ENCODE measurements at places on chromosomes 2 and 18.
A peak's percentile ranks its signal among the peaks of the same experiment; 100 is the strongest.

DNA sequence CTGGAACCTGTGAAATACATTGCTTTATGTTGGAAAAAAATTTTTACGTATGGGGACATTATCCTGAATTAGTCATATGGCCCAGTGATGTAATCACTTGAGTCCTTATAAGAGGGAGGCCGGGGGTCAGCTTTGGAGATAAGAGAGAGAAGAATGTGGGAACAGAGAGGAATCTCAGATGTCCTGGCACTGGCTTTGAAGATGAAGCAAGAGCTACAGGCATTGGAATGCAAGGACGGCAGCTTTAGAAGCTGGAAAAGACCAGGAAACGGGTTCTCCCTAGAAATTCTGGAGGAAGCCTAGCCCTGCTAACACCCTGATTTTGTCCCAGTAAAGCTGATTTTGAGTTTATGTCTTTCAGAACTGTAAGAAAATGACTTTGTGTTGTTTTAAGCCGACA lies 1129.9 kb upstream of the GYPC start:
- DNase-seq, result no peak

DNA sequence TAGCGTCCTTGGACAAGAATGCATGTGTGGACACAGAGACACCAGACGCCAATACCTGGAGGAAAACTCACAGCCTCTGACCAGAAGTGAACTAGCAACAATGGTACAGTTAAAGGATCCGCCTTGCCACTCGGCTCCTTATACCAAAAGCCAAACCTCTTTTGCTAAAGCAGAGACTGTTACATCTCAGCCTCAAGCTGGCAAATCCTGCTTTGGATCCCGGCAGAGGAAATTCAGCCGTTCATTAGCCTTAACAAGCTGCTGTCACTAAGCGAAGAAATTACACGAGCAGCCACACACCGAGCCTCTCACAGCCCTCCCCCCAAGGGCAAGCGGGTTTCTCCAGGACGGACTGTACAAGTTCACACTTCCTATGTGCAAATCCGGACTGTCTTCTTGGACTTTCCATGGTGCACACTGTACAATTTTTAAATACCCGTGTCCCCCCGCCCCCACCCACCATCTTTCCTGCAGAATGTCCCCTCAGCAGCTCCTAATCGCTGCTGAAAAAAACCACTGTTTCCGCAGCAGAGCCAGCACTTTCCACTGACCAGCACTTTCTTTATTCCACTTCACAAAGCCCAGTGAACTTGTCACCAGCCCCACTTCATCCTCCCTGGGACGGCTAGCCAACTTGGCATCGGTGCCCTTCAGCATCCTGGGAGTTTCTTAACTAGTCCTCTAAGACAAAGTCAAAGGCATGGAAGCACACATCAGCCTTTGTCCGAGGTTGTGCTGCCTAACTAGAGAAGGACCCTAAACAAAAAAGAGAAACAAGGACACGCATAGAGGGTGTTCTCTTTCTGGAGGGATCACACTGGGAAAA lies 1.5 kb downstream of the KLF7 start:
- peak; percentile 75 for DNase-seq

DNA sequence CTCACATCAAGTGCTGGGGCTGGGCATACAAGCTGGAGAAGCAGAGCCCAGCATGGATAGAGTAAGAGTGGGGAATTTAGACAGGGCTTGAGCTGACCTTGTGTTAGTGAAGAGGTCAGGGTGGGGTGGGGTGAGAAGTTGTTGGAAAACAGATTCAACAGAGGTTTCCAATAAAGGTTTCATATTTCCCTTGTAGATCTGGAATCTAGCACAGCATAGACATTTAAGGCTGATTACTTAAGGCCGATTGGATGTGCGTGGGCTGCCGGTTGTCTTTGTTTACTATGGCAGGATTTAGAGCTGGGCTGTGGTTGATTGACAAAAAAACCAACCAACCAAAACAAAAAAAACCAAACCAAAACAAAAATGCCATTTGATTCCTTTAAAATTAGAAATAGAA lies 114.9 kb upstream of the SEC11C start:
- DNase-seq, result no peak

DNA sequence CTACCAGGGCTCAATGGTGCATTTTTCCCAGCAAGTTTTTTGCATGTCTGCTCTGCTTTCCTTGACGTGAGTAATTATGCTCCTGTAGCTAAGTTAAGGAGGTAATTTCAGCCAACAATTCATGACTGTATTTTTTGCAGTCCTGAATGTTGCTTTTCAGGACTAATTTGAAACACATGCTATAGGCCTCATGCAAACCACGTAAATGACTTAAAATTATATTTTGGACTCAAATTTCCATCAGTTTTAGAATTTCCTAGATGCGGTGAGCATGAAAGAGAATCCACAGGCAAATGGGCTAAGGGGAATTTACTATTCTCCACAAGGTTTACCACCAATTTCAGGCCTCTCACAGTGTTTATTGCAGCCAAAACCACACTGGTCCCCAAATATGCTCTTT lies 589.9 kb upstream of the LRRTM1 start:
- DNase-seq, result no peak

DNA sequence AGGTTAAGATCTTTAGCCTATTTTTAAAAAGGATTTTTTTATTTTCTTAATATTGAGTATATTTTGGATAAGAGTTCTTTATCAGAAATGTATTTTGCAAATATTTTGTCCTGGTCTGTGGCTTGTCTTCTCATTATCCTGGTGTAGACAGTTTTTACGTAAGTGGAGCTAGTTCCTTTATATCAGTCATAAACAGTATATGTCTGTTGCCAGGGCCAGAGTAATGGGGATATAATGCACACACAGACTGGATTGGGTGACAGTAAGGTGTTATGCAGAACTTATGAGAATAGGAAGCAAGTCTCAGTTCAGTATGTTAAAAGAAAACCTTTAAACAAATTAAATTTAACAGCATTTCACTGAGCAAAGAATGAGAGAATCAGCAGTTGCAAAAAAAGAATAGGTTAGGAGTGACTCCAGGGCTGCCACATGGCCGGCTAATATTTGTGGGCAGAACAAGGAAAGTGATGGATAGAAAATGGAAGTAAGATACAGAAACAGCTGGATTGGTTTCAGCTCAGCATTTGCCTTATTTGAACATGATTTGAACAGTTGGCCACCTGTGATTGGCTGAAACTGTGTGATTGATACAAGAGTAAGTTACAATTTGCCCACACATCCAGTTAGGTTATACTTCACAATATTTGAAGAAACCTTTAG lies 61.1 kb upstream of the ZNG1B start:
- no peak for DNase-seq

DNA sequence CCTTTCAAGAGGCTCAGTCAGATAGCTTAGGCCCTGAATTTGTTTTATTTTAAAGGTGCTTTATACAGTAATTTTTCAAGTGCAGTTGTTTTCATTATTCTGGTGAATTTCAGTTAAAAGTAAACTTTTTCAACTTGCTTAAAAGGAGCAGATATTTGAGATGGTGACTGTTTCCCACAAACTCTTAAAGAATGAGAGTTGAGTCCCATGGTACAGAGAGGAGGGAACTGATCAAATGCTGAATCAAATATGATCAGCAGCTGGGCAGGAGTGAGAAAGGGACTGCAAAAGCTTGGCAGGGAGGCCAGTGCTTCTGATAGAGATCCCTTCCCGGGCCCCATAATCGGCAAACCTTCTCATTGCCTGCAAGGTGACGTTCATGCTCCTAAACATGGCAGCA lies 91.2 kb downstream of the KCNS3 start:
- no peak for DNase-seq

DNA sequence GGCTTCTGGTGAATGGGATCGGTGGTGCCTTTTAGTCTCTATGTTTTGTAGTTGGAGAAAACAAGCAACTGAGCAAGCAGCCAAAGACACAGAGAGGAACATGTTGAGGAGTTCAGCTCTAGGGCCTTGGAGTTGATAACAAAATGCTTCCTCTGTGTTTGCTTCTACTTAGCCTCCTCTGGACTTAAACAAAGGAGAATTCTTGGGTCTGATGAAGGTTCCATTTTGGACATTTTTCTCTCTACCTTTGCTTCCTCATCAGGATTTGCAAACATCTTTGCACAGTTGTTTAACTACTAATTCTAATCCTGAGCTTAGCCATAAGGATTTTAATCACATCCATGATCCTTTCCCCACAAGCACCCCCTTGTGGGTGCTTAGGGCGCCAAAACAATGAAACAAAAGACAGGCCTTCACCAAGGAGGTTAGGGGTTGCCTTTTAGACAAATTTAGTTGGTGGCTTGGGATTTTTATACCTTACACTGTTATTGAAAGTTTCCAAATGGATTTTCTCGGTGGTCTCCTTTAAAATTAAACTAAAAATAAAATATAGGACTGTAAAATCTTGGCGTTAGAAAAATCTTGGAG lies 148.5 kb upstream of the SATB2 start:
- peak; percentile 18 for DNase-seq

DNA sequence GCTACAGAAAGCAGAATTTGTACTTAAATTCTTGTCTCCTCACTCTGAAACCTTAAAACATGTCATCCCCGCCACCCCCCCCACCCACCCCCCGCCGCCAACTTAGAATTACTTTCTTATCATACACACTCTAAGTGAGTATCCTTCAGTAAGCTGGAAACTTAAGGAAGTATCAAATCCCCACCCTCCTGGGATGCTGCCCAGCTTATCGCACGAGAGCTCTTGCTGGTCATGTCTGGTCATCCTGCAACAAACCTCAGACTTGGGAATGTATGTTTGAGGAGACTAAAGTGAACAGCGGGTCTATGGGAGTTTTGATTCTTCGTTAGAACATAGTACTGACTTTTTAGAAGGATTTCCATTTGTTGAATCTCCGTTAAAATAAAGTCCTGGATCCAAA lies 203.3 kb downstream of the PTGR3 start:
- no peak for DNase-seq

DNA sequence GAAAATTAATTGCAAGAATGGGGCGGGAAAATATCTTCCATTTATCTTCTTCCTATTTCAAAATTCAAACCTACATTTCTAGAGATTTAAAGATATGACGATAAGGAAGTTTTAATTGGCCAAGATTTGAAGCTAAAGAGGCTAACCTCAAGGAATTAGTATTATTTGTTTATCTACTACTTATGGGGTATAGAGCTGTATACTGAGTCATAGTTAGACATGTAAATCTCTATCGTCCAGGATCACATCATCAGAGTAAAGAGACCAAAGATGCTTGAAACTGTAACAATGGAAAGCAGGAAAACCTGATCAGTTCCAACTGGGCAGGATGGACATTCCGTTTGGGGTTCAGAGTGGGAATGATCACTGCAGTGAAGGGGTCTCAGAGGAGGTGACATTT lies 95.2 kb upstream of the KLF7 start:
- no peak for DNase-seq

- no peak for DNase-seq
These were observed 5.1 kb downstream of the SULT1C3 start for GRCh38 chr2:108244667-108245414.

DNA sequence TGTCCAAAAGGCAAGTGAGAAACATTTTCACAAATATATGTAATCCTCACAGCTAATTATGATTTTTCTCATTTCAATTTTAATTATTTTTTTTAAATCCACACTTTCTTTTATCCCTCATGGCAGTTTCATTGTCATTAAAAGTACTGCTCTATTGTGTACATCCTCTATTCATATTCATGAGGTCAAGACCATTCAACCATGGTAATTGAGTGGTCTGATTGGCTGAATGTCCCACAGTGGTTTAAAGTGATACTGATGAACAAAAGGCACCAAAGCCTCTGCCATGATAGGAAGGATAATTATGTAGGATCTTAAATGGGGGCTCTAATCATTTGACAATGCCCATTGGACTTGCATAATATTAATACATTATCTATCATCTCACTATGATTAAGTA lies 108.4 kb upstream of the EPHA4 start:
- DNase-seq, result peak; percentile 23

GRCh38 chr2:181289698-181290097 lies 167.5 kb upstream of the ITGA4 start:
- no peak for DNase-seq

DNA sequence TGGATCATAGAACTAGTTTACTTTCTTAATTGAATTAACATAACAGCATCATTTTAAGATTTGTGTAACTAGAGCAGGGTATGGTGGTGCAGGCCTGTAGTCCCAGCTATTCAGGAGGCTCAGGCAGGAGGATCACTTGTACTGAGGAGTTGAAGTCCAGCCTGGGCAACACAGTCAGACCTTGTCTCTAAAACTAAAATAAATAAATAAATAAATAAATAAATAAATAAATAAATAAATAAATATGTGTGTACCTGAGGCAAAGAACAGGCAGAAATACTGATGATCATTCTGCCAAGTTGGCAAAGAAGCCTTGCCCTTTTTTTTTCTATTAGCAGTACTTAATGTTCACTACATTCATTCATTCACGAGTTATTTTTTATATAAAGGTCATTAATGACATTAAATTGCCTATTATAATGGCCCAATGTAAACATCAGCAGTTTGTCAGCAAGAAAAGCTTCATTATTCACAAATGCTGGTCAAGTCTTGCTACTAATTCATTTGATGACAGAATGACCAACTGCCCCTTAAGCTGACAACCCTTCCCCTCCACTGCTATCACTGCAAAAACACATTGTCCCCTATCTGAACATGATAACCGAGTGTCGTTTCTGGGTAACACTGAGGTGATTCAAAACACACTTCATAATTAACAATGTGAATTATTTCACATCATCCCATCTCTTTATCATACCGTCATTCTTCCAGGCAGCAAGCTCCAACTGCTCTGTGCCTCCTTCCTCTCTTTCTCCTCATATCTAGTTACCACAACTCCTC lies 39.0 kb downstream of the ARL5A start:
- DNase-seq, result no peak

GRCh38 chr2:230874876-230875275 lies 10.1 kb downstream of the ITM2C start:
- no peak for DNase-seq

- no peak for DNase-seq
These were observed 91.7 kb upstream of the DSEL start for GRCh38 chr18:67608191-67608590.

DNA sequence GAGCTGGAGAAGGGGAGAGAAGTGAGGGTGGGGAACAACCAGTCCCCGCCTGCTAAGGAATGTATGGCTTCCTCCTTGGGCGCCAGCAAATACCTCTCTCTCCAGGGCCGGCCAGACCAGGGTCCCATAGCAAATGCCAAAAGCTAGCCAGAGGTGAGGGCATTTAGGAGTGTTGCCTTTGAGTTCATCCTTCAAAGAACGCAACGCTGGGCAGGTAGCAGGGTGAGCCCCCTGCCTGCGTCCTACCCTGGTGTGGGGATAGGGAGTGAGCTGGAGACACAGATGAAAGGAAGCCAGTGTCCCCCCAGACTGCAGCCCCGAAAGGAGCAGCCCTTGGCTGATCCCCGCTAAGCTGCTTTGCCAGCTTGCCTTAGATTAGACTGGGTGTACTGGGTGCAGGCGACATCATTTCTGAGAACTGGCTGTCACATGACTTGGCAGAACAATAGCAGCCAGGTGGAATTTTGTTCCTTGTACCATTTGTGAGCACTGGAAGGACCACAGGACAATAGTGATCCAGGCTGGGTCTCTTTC lies 40.4 kb downstream of the KLHL29 start:
- DNase-seq, result no peak
